ENCODE measurements at places on chromosomes 4 and X.

GRCh38 chr4:17286752-17287460, 225.0 kb downstream of the QDPR start:
- no peak for DNase-seq

GRCh38 chrX:98646351-98646750, 1762.6 kb downstream of the RPA4 start:
- no peak for DNase-seq

- DNase-seq = no peak
Observed at GRCh38 chr4:133969202-133969848, 232.3 kb downstream of the PABPC4L start.

GRCh38 chrX:98065151-98065550, 1181.4 kb downstream of the RPA4 start:
- DNase-seq = no peak

- DNase-seq = no peak
Observed at GRCh38 chr4:7806338-7807090, 133.1 kb downstream of the AFAP1 start.

GRCh38 chrX:153557618-153558355, 40.3 kb downstream of the ATP2B3 start:
- no peak for DNase-seq

DNA sequence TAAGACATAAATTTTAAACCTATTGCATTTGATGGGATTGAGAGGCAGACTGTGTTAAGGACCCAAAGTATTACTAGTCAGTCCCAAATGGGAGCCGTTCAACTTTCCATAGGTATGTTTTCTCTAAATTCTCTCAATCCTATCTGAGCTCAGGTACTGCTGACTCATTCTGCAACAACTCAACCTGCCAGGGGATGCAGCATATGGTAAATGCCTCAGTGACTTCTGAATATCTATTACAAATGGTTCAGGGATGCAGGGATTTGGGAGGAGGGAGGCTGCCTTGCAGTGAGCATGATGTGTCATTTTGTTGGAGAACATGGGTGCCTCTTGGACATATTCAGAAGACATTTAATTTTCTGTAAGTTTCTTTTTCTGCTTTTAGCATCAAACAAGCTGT, 97.3 kb downstream of the HDAC8 start:
- DNase-seq = no peak

DNA sequence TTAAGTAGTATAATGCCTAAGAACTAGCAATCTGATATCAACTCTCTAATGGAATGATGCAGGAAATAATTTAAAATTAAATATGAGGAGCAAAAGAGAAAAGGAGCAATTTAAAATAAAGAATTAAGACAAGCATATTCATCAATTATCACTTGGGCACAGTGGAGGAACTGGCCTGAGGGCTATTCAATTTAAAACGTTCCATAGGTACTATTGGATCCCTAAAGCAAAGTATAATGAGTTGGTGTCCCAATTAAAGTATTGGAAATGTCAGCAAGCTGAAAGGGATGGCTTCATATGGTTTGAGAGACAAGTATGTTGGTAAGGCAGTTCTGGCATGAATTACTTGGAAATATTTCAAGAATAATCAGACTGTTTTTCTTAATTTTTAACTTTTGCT, 2064.1 kb upstream of the TENM3 start:
- DNase-seq = no peak

- DNase-seq = no peak
Observed at GRCh38 chrX:50107470-50107869, 93.3 kb downstream of the AKAP4 start.

- no peak for DNase-seq
Observed at GRCh38 chr4:29151584-29151983, 1568.6 kb upstream of the PCDH7 start.

GRCh38 chr4:122360754-122361153, 18.1 kb upstream of the ADAD1 start:
- no peak for DNase-seq

DNA sequence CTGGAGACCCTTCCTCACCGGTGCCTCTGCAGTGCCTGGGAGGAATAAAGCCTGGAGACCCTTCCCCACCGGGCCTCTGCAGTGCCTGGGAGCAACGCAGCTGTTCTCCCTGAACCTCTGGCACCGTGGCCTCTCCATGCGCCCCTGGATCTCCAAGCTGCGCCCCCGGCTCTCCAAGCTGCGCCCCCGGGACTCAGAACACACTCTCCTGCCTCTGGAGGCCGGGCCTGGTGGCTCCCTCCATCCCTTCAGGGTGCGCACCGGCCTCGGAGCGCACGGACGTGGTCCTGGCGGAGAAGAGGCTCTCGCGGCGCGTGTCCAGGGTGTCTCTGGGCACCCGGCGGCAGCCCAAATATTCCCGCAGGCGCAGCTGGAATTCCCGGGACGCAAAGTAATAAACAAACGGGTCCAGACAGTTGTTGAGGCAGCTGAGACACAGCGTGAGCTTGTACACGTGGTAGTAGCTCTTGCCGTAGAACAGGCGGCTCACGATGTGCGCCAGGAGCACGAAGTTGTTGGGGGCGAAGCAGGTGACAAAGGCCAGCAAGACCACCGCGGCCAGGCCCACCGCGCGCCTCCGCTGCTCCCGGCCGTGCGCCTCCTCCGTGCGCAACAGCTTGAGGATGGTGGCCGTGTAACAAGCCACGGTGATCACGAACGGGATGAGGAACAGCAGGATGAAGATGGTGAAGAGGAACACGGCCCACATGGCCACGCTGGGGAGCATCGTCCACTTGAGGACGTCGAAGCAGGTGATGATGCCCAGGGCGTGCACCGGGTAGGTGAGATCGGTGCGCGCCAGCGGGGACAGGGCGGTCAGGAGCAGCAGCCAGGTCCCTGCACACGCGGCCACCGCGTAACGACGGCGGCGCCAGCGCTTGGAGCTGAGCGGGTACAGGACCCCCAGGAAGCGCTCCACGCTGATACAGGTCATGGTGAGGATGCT, 12.8 kb upstream of the ASMTL start:
- DNase-seq = no peak

DNA sequence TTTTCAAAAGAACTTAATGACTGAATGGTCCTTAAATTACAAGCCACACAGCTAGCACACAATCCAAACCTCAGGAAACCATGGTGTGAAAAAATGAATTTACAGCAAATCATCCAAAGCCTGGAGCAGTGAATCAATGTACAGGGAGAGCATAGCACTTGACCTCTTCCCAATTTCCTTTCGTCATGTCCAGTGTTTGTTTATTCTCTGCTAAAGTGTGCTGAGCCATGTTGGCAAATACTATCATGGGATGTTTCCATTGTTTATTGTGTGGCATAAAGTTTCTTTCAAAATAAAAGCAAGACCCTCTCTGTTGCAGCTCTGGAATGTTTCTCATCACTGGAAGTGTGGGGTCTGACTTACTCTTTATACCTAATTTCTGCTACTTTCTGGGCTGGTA, 25.4 kb upstream of the FAM47B start:
- DNase-seq = no peak

DNA sequence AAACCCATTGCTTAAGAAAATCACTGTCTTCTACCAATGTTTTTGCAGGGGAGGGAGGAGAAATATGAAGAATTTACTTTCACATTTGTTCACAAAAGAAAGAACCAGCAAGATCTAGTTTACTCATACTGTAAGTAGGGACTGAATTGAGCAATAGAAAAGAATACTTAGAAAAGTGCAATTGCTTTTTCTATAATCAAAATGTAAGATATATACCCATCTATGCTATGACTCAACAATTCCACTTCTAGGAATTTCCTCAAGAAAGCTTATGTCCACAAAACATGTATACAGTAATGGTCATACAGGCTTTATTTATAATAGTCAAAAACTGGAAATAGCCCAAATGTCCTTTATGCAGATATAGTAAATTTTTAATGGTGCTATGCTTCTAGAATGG, 196.4 kb downstream of the LRBA start:
- DNase-seq = no peak

DNA sequence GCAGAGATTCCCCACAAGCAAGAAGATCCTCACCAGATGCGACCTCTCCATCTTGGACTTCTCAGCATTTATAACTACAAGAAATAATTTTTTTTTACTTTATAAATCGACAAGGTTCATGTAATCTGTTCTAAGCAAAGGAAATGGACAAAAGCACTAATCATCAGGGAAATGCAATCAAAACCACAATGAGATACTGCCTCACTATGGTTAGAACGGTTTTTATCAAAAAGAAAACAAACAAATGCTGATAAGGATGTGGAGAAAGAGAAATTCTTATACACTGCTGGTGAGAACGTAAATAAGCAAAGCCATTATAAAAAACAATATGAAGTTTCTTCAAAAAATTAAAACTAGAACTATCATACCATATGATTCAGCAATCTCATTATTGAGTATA, 1382.6 kb downstream of the ARAP2 start:
- no peak for DNase-seq

- DNase-seq = no peak
Observed at GRCh38 chr4:48620093-48620492, 130.0 kb downstream of the ZAR1 start.

DNA sequence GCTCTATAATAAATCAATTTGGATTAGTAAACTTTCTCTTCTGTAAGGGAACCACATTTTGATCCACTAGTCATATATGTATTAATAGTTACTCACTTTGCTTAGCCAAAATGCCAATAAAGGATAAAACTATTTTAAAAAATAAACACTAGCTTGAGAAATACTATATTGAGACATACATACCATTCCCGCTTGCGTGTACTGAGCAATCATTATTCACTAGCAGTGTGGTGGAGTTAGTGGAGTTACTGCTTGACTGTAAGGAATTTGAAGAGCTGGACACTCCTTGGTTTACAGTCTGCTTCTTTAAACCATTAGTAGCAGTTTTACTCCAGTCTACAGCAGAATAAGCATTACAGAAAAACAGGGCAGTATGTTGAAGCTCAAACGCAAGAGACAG, 10.8 kb upstream of the PHKA2 start:
- DNase-seq = no peak

DNA sequence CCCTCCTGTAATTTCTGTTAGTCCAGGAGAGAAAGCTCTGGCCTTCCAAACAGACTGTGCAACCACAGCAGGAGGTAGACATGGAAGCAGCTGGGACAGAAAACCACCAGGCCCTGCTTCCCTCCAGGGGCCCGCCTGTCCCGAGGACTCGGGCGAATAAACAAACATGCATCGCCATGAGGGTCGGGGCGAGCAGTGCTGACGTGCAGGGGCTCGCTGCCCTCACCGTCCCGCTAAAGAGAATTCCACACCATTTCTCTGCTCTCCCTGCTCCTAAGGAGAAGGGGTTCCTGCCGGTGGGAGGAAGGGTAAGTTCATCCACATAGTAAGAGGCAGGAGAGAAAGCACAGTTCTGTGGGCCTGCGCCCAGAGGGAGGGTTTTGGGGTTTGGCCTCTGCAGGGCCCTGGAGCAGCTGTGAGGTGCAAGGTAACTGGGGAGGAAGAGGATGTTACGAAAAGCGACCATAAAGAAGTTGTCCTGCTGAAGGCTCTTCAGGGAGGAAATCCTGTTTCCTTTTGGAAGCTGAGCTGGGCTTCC, 54.9 kb downstream of the WFS1 start:
- no peak for DNase-seq

DNA sequence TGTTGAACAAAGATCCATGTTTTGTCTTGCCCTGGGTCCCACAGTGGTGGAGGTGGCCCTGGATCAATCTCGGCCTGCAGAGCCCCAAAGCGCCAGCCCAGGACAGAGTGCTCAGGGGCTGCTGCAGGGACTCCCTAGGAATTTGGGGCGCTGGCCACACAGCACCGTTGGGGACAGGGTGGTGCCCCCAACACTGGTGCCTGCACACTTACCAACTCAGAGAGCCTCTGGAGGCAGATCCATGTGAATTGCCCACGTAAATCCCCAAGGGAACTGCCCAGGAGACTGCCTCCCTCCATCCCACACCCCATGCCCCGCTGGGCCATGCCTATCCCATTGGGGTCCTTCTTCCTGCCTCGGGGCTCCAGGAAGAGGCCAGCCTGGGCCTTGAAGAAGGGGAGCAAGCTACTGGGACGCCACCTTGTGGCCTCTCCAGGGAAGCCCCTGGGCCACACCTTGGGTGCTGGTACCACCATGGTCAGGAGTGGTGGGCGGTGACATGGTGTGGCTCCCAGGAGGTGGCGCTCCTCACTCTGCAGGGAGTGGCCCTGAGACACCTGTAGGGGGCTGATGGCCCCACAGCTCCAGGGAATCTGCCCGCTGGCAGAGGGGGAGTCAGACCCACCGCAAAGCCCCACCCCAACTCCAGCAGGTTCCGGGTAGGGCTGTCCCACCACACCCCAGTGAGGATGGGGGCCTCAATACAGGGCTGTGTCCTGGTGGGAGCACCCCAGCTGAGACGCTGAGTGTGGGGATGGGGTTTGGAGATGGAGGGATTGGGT, 22.8 kb downstream of the CFAP99 start:
- DNase-seq = peak; percentile 99

DNA sequence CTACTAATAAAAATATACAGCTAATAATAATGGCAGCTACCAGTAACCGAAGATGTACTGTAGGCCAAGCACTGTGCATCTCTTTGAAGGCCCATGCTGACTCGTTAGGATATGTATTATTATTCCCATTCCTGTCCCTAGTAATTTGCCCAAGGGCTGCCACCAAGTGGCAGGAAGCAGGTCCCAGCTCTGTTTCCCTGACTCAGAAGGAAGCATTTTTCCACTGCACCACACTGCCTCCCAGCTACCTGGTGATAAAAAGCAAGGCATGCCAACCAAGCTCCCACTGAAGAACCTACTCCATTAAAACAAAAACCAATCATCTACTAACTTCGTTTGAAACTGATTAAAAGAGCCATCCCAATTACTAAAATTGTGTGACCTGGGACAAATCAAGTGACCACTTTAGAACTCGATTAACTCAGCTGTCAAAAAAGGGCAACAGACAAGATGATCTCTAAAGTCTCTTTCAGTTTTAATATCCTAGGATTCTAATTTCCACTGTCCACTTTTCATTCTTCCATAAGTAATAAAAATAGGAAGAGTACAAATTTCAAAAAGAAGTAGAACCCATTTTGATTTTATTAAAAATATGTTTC, 24.3 kb upstream of the PGM2 start:
- DNase-seq = no peak

GRCh38 chr4:111991797-111992196, 153.5 kb upstream of the FAM241A start:
- no peak for DNase-seq

DNA sequence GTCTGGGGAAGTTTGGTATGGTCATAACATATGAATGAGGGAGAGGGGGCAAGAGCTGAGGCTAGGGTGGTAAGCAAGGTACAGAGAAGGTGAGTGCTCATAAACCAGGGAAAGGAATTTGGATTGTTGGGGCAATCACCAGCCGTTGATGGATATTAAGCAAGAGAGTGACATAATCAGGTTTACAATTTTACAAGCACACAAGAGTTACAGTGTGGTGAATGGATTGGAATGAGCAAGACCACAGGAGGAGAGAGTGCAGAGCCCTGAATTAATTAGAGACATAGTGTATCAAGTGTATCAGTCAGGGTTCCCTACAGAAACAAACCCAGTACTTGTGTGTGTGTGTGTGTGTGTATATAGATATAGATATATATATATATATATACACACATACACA, 18.7 kb upstream of the FMR1NB start:
- no peak for DNase-seq

DNA sequence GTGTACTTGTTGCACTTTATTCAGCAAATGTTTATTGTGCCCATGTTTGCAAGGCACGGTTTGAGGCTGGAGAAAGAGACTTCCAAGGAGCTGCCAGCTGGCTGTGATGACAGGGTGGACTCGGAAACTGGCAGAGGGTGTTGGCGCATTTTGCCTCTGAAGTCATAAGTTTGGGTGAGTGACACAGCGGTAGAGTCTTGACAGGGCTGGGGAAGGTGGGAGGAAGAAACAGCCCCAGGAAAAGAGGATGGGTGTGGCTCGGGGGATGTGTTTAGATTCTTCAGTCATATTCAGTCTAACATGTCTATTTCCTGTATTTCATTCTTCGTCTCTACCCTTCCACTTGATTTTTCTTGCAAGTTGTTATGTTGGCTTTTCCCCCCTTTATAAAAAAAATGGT, 77.0 kb upstream of the STOX2 start:
- DNase-seq = no peak
